ENCODE measurements at places on chromosomes 3 and 15.

DNA sequence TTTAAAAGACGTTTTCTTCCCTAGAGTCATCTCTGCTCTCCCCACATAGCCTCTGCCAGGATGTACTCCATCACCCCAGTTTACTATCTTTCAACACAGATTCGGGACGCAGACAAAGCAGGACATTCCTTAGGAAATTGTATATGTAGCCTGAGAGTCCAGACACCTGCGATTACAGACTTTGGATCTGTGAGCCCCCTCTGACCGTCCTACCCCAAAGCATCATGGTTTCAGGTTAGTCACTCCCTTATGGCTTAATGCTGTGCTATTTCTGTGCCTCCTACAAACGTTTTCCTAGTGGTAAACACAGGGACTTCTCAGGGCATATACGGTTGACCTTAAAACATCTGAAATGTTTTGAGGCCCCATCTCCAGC is 234.0 kb upstream of the BHLHE40 start:
- DNase-seq, result no peak

DNA sequence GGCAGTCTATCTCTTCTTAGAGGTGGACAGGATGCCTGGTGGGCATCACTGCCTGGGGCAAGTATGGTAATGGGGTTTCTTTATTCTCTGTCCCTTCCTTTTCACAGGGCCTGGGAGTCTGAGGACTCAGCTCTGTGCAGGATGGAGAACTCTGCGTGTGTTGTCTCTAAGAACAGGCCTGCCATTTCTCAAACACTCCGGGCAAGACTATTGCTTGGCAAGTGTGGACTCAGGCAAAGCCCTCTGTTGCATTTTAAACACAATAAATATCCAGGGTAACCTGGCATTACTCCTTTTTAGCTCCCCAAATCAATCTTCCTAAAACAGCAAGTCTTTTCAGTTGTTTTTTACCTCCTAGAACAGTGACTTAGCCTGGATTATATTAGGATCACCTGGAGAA is 185.1 kb upstream of the ROPN1 start:
- no peak for DNase-seq

- peak; percentile 9 for DNase-seq
These were observed 33.9 kb downstream of the GRK7 start for GRCh38 chr3:141796889-141797781.

DNA sequence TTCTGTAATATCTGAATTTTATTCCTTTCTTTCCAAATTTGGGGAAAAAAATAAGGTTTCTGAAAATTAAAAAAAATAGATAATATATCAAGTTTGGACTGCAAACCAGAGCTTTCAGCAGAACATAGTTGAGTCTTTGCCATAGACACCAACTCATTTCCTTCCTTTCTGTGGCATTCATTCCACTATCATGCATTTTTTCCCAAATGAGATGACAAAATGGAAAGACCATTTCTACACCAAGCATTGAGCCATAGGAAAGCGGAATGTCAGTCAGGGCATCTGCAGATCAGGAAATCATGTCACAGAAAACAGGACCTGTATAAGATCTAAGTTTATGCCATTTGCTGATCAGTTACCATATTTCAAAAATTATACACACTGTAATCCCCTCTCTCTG is 333.3 kb upstream of the THBS1 start:
- DNase-seq, result no peak

DNA sequence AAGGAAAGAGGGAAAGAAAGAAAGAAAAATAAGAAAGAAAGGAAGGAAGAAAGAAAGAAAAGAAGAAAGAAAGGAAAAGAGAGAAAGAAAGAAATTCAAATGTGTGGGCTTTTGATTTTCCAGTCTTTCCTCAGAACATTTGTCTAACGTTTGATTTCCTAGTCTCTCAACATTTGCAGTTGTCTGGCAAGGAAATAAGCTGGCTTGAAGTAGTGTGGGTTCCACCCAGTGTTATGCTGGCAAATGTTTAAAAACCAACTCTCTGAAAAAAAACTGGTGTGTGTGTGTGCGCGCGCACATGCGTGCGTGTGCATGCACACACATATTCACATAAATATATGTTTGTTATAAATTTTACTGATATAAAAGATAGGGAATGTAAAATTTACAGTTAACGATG is 54.6 kb upstream of the C3orf49 start:
- DNase-seq, result no peak

GRCh38 chr3:59772416-59773408 is 722.9 kb upstream of the CFAP20DC start:
- no peak for DNase-seq

DNA sequence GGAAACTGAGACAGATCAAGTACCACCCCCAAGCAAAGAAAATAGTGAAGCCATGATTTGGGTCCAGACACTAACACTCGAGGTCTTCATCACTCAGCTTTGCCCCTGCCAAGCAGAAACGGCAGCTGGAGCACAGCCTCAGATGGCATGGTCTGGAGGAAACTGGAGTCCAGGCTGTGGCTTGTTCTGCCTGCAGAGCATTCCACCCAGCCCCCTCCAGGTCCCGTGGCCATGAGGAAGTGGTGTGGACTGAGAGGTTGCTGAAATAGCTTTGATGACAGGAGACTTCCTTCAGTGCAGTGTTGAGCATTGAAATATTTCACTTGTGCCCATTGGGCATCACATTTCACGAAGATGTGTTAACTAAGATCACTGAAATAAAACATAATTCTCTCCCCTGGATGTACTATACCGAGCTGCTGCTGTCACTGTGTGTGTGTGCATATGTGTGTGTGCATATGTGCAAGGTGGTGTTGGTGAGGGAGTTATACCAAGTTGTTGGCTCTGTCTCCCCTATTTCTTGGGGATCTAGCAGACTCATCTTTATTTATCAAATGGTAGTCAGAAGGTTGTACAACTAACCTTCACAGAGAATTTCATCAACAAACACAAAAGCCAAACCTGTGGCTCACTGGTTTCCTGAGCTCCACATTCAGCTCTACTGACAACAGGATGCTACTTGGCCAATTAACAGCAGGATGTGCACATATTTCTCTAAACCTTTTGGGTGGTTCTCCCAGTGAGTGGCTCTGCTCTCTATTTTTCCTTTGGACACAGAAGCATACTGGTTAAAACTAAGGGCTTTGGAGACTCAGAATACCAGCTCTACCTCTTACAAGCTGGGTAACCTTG is 660.1 kb upstream of the CFAP20DC start:
- DNase-seq, result no peak

DNA sequence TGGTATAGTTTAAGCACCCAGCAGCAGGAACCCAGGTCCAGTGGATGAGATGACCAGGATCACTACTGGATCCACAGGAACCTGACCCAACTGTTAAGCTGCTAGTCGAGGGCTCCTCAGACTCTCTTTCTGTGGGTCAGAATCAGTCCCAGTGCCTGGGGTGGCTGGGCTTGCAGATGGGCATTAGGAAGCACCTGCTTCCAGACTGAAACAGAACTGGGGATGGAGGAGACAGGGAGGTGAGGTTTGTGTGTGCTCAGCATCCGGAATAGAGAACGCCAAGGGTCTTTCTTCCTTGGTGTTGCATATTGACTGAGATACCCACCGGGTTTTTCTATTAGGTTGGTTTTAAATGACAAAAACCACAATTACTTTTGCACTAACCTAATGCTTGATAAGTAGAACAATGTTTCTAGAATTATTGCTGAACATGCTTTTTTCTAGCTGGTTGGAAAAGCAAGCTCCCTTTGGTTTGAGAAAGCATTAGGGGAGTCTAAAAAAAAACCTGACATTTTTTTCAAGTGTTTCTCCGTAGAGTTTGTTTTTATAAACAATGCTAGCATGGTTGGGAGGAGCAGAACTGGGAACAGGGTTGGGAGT is 779 bp downstream of the ST3GAL6 start:
- no peak for DNase-seq

GRCh38 chr3:150589759-150590158 is 13.4 kb upstream of the SELENOT start:
- no peak for DNase-seq

DNA sequence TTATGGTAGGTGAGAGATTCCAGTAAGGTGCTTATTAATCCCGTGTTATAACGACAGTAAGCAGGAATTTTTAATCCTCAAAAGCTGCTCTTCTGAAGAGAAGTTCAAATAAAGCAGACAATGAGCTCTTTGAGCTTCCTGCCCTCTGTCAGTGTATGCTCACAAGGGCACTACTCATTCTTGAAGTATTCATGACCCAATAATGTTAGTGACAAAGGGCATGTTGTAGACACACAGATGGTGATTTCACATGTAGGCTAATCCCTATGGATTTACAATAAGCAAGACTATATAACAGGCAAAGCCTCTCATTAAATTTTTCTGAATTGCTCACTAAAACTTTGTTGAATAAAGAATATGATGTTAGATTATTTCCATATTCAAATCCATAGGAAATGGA is 578.6 kb downstream of the RSL24D1 start:
- no peak for DNase-seq

DNA sequence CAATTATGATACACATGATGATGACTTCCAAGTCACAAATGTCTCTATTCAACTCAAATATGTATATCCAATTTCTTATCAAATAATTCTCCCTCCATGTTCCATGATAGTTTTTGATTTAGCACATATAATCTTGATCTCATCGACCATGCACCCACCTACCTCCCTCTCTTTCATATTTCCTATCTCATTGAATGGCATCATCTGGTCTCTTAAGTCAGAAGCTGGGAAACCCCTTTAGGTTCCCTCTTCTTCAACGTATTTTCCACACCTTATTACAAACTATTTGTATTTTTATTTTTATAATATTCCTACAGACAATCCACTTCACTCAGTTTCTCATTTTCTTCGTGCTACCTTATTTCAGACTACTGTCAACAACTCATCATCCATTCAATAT is 56.9 kb upstream of the DPH6 start:
- no peak for DNase-seq

GRCh38 chr3:129747992-129748391 is 141.5 kb upstream of the PLXND1 start:
- DNase-seq, result no peak

- DNase-seq, result no peak
These were observed 68.9 kb upstream of the PCSK6 start for GRCh38 chr15:101558221-101558941.

GRCh38 chr3:190444006-190444405 is 5.7 kb downstream of the TMEM207 start:
- DNase-seq, result no peak

Data from stimulated activated CD4-positive, alpha-beta T cell treated with anti-CD3 and anti-CD28 coated beads, Interleukin-15, amount 100 ng/mL, for 48 hours (primary cell).